CD4-positive, alpha-beta T cell treated with Interleukin-10 for 1 hour (primary cell): ENCODE measurements at places on chromosomes 1 and 21.

DNA sequence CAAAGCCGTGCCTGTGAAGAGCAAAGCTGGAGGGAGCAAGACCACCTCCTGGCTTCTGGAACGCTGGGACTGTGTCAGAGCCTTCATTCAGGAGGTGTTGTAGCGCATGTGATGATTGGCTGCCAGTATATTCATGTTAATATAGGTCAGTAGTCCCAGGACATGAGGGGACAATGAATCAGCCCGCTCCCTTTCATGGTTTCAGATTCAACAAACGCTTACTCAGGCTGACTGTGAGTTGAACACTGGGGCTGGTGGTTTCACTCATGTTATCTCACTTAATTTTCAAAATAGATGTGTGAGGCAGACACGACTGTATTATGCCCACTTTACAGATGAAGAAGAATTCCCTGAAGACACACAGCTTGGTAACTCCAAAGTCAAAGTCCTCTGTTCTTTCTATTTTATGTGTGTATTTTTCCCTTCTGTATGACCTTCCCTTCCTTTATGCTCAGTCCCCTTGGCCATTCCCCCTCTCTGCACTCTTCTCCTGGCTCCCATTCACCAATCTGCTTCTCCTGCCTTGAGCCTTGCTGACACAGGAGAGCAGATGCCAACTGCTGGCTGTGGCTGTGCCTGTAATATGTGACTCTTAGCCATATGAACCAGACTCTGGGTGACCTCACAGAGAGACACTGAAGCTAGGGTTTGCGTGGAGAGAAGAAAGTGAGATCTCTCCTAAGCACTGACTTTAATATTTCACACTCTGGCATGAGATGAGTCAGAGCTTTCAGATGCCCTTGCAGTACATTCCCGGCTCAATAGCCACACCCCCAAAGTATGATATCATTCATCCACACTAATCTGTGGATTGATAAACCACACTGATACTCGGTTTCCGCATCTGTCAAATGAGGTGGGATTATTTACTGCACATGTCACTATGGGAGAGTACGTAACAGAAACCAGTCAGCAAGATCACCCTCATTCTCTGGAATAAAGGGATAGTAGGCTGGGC lies 31.4 kb upstream of the KIRREL1 start:
- no peak for DNase-seq

- DNase-seq, result no peak
These were observed 4.1 kb upstream of the PDZK1 start for GRCh38 chr1:145711213-145711651.

- DNase-seq, result no peak
These were observed 10.7 kb upstream of the MYOCOS start for GRCh38 chr1:171611306-171611705.

GRCh38 chr21:42582787-42583476 lies 69.3 kb downstream of the SLC37A1 start:
- DNase-seq, result no peak

DNA sequence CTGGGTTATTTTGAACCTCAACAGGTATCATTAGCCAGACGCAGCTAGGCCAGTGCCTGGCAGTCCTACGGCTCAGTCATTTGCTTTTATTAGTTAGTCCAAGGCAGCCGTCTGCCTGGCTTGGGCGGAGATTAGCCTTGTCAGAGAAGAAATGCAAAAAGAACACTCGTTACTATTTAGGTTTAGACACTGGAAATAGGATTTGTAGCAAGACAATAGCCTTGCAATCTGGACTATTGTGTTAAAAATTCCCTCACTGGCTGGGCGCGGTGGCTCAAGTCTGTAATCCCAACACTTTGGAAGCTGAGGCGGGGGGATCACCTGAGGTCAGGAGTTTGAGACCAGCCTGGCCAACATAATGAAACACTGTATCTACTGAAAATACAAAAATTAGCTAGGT lies 11.0 kb upstream of the PRKCZ start:
- DNase-seq, result no peak

DNA sequence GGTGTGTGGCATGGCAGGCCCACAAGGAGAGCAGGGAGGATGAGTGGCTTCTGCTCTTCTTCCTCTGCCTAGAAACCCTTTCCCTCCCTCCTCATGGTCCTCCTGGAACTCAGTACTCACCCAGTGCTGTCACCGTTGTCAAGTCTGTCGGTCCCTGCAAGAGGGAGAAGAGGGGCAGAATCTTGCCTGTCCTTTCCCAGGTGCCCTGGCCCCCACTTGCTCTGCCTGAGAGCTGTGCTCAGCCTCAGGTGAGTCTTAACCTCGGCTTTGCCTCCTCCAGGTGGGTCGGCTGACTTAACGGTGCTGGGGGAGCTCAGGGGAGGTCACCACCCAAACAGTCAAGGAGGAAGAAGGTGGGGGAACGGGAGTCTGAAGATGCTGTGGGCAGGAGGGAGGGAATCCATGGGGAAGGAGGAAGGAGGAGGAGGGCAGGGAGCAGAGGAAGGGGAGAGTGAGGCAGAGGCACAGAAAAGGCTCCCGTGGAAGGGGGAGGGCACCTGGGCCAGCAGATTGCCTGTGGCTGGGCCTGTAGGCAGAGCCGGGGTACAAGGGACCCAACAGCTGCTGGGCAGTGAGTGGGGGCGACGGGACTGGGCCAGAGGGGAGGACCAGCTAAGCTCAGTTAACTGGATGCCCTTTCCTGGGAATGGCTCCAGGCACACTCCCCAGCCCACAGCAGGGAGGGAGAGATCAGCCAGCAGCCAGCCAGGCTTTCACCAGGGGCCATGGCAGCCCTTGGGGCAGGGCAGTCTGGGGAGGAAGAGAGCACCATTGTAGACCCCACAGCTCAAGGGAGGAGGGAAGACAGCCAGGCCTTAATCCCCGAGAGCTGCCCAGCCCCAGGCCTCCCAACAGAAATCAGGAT lies 26.3 kb downstream of the CTNNBIP1 start:
- DNase-seq, result no peak

GRCh38 chr1:108643492-108644335 lies 17.2 kb downstream of the HENMT1 start:
- peak; percentile 78 for DNase-seq

- peak; percentile 45 for DNase-seq
These were observed 95.2 kb downstream of the ITPKB start for GRCh38 chr1:226643611-226644540.

- no peak for DNase-seq
These were observed 10.9 kb downstream of the NR5A2 start for GRCh38 chr1:200038325-200038980.

GRCh38 chr1:198848649-198849048 lies 209.8 kb downstream of the PTPRC start:
- DNase-seq, result no peak

- no peak for DNase-seq
These were observed 161.9 kb downstream of the MAGI3 start for GRCh38 chr1:113552244-113552643.

DNA sequence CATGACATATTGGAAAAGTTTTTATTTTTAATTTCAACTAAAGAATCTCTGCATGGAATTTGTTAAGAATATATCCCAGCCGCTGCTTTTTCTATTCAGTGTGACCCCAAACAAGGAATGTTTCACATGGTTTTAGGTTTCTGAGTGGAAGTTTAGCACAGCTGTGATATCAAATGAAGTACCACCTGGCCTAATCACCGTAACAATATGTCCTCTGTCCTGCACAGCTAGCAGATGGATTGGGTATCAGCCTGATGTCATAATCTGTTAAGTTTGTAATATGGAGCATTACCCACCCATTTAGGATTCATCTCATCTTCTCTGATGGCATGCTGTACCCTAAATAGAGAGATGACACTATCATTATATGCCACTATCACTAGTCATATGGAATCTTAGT lies 963.7 kb upstream of the ADGRL2 start:
- no peak for DNase-seq

DNA sequence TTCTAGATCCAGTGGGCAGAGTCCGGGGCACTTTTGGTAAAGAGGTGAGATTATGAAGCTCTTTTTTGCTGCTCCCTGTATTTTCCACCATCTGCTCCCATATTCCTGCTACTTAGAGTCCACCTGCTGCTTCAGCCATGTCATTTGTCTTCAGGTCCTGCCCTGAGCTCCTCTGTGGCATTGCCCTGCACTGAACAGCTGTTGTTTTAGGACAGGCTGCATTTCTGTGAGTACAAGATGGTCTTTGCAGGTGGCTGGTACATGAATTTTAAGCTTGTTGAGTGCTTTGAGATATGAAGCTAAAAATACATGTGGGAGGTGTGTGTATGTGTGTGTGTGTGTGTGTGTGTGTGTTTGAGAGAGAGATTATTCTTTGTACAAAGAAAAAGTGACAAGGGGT lies 21.9 kb downstream of the MT1HL1 start:
- DNase-seq, result no peak

DNA sequence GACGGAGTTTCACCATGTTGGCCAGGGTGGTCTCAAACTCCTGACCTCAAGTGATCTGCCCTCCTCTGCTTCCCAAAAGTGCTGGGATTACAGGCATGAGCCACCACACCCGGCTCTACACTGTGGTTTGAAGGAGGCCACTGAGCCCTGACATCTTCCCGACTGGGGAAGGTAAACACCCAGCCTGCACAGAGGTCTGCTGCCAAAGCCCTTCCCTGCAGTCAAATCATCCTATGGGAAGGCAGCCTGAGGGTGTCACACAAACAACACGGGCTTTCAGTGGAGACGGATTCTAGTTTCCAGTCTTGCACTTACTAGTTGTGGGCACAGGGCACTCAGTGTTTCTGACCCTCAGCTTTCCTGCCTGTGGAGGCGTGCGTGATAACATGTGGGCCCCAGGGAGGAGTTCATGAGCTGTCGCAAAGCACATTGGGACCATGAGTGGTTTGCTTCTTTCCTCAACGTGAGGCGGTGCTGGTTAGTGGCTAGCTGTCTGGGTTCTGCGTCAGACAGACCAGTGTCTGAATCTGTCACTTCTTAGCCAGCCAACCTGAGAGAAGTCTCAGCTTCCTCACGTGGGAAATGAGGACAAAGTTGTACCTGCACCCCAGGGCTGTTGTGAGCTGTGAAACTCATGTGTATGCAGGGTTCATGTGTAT lies 21.5 kb upstream of the OPRD1 start:
- no peak for DNase-seq

DNA sequence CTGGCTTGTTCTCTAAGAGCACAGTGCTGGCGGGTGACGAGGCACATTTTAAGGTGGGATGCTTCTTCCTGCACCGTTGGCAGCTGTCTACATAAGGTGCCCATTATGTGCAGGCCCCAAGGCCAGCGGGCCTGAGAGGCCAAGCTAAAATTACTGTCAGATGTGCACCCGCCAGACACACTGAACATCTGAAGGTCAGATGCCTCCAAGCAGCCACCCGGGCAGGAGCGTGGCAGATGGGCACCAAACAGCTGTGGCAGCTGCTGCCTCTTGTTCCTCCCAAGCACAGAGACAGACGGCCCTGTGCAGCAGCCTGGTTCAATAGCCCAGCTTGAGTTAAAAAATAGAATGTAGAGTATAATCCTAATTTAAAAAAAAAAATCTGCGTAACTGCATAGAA lies 211.9 kb upstream of the EDN2 start:
- no peak for DNase-seq

GRCh38 chr1:101247404-101248287 lies 10.8 kb downstream of the S1PR1 start:
- DNase-seq, result no peak

GRCh38 chr1:94095744-94096469 lies 25.0 kb downstream of the ABCA4 start:
- no peak for DNase-seq

DNA sequence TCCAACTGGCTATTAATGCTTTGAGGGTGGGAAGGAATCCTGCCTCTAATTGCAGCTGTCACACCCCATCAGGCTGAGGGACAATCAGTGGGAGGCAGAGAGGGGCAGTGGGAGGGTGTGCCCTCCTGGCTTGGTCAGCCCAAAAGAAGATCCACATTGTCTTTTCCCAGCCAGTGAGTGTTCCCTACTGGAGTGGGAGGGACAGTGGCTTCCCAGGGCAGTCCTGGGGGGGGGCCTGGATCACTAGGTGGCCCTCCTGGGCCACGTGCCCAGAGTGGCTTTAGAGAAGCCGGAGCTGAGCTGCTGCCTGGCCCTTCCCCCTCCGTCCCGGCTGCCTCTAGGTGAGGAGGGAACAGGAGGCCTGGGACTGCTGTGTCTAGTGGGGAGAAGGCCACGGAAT lies 14.0 kb downstream of the INKA2 start:
- no peak for DNase-seq

DNA sequence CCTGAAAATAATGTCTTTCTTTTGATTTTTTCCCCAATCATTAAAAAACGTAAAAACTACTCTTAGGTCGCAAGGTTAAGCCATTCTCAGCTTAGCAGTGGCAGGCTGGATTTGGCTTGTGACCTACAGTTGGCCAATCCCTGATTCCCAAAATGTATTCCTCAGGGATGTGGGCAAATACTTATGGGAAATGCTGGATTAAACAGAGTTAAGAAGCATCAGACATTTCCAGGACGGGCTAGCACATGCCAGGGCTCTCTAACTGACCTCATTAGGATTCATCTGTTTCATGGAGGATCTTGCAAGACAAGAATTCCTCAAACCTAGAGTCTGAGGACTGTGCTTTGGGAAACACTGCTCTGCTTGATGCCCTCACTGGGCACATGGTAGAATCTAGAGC lies 982 bp upstream of the IL24 start:
- no peak for DNase-seq

- no peak for DNase-seq
These were observed 99.7 kb upstream of the IRF2BP2 start for GRCh38 chr1:234709473-234710228.

- no peak for DNase-seq
These were observed 38.6 kb downstream of the KCNK1 start for GRCh38 chr1:233652526-233652925.

DNA sequence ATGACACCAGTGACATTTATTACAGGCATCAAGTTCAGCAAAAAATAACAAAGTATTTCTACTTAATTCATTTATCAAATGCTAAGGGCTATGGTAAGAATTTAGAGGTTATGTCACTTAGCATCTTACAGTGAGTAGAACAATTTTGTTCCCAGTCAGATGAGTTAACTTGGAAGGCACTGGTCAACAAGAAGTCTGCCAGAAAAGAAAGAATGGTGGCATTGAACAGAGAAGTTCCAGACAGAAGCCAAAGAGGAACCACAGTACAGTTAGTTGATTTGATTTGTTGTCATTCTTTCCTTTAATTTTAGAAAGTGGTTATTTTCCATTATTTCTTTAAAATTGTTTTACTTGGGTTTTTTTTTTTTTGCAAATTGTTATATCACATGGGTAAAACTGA lies 232.2 kb upstream of the PKN2 start:
- no peak for DNase-seq
